ENCODE measurements at places on chromosomes 5 and 9. TPM values are rescaled to one million over a fixed set of nuclear protein-coding genes. Genes with fewer than 3 reads are reported as not detected.

DNA sequence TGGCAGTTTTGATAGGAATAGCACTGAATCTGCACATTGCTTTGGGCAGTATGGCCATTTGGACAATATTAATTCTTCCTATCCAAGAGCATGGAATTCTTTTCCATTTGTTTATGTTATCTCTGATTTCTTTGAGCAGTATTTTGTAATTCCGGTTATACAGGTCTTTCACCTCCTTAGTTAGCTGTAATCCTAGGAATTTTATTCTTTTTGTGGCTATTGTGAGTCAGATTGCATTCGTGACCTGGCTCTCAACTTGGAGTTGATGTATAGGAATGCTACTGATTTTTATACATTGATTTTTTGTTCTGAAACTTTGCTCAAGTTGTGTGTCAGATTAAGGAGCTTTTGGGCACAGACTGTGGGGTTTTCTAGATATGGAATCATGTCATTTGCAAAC lies 24.0 kb downstream of the TMEM161B start:
- H3K27me3 ChIP-seq = no peaks in the 10 kb centered on the region
- no peak overlapping the region for H3K4me3 ChIP-seq
- DNase-seq = no peak
- H3K36me3 ChIP-seq = no peaks in the 10 kb centered on the region
- peaks cover 19% of the 10 kb centered on the region for H3K4me1 ChIP-seq
- H3K27ac ChIP-seq = no peak overlapping the region

DNA sequence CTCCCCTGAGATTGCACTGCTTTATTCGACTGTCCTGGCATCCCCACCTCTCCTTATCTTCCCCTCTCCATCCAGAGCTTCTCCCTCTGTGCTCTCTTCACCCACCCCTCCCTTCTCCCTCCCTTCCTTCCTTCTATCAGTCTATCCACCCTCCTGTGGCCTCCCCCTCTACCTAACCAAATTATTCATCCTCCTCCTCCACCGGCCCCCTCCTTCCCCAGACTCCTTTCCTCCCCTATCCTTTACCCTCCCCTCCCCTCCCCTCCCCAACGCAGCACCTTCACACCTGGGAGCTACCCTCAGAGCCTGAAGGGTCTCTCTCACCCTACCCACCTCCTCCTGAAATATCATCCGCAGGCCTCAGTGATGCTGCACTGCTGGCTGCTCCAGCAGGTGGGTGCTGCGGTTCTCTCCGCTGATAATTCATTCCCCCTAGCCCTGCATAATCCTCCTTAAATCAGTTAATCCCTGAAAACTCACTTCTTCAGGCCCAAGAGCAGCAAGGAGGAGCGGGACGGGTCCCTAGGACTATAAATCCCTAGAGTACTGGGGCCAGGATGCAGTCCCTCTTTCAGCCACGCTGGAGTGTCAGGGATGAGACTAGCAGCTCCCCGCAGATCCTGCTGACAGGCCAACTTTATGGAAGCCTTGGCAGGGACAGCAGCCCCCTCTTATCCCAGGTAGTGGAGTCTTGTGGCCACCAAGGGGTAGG lies 97.8 kb downstream of the PCDH1 start:
- H3K27me3 ChIP-seq = no peaks in the 10 kb centered on the region
- H3K27ac ChIP-seq = no peak overlapping the region
- H3K4me1 ChIP-seq = peaks cover 16% of the 10 kb centered on the region

GRCh38 chr9:98641695-98642094 lies 67.0 kb downstream of the GABBR2 start:
- no peak overlapping the region for H3K27ac ChIP-seq
- peaks cover 22% of the 10 kb centered on the region for H3K27me3 ChIP-seq
- H3K4me1 ChIP-seq = no peaks in the 10 kb centered on the region
- no peaks in the 10 kb centered on the region for H3K36me3 ChIP-seq
- no peak for DNase-seq

DNA sequence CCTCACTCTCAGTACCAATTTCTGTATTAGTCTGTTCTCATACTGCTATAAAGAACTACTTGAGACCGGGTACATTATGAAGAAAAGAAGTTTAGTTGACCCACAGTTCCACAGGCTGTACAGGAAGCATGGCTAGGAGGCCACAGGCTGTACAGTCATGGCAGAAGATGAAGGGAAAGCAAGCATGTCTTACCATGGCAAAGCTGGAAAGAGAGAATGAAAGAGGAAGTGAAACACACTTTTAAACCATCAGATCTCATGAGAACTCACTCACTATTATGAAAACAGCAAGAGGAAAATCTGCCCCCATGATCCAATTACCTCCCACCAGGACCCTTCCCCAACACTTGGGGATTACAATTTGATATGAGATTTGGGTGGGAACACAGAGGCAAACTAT lies 698.8 kb downstream of the CDH9 start:
- no peaks in the 10 kb centered on the region for H3K36me3 ChIP-seq
- H3K27ac ChIP-seq = no peak overlapping the region
- no peak for DNase-seq
- H3K27me3 ChIP-seq = no peaks in the 10 kb centered on the region

GRCh38 chr9:19940811-19941535 lies 152.1 kb upstream of the SLC24A2 start:
- H3K4me3 ChIP-seq = peak overlapping the region; percentile 7
- no peaks in the 10 kb centered on the region for H3K36me3 ChIP-seq
- DNase-seq = no peak
- H3K27me3 ChIP-seq = no peaks in the 10 kb centered on the region

DNA sequence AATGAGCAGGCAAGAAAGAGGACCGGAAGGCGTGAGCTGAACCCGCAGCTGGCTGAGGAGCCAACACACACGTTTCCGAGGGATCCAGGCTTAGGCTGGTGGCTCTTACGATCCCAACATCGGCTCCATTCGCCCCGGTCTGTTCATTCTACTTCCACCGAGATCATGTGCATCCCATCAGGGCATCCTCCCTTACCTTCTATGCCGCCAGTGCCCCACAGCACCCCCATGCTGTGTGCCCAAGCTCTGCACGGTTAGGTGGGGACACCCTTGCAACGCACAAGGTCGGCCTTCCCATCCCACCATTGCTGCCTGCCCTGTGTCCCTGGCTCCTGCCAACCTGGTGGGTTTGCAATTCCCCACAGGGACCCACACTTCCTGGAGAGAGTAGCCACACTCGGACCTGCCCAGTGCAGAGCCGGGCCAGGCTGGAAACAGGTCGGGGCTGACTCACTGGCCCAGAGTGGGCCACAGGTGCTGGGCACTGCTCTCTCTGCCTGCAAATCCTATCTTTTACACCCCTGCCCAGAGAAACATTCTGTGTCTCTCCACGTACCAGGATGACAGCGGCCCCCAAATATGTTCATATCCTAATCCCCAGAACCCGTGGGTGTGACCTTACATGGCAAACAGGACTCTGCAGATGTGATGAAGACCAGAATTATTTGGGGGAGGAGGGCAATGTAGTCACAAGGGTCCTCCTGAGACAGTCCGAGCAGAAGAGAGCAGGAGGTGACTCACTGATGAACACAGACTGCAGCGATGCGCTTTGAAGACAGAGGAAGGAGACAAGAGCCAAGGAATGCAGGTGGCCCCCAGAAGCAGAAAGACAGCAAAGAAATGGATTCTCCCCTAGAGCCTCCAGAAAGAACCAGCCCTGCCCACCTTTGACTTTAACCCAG lies 182.2 kb downstream of the AUH start:
- no peaks in the 10 kb centered on the region for H3K36me3 ChIP-seq
- H3K4me1 ChIP-seq = no peaks in the 10 kb centered on the region
- no peak for DNase-seq
- H3K27me3 ChIP-seq = no peaks in the 10 kb centered on the region

POU4F3 gene
- total RNA-seq = not detected

- DNase-seq = no peak
- no peak overlapping the region for H3K4me3 ChIP-seq
- H3K36me3 ChIP-seq = no peaks in the 10 kb centered on the region
These were observed 13.2 kb upstream of the TLX3 start for GRCh38 chr5:171295801-171296200.

TMEM167A gene
- total RNA-seq = 98.8 TPM

- H3K27ac ChIP-seq = no peak overlapping the region
- no peaks in the 10 kb centered on the region for H3K36me3 ChIP-seq
- H3K27me3 ChIP-seq = no peaks in the 10 kb centered on the region
- H3K4me3 ChIP-seq = no peak overlapping the region
- H3K4me1 ChIP-seq = peaks cover 16% of the 10 kb centered on the region
These were observed 43.5 kb downstream of the LPAR1 start for GRCh38 chr9:110994771-110995241.

GRCh38 chr5:1406681-1407640 lies 38.3 kb downstream of the SLC6A3 start:
- peak overlapping the region; percentile 27 for H3K27ac ChIP-seq
- no peaks in the 10 kb centered on the region for H3K36me3 ChIP-seq
- no peak overlapping the region for H3K4me3 ChIP-seq
- H3K27me3 ChIP-seq = peaks cover 22% of the 10 kb centered on the region

DNA sequence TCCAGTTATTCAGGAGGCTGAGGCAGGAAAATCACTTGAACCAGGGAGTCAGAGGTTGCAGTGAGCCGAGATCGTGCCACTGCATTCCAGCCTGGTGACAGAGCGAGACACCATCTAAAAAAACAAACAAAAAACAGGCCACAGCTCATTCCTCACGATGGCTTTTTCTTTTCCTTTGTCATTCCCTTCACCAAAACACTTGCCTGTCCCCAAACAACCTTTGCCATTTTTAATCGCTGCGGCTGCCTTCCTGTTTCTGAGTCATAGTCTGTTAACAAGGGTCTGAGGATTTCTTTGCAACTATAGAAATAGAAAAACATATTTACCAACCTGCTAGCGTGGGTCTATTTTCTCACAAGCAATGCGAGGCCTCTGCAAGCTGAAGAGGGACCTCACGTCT lies 123.0 kb upstream of the FSTL4 start:
- H3K4me1 ChIP-seq = peaks cover 4% of the 10 kb centered on the region
- H3K27ac ChIP-seq = no peak overlapping the region
- no peaks in the 10 kb centered on the region for H3K36me3 ChIP-seq

SH3GLB2 gene
- 76.1 TPM for total RNA-seq

PDLIM7 gene
- total RNA-seq = 129 TPM

HRH2 gene
- 1.7 TPM for total RNA-seq

- DNase-seq = no peak
- peaks cover 9% of the 10 kb centered on the region for H3K27me3 ChIP-seq
- peaks cover 39% of the 10 kb centered on the region for H3K4me1 ChIP-seq
These were observed 84.2 kb upstream of the IER5L start for GRCh38 chr9:129262261-129262660.

ADRA1B gene
- total RNA-seq = 0.32 TPM

PCDHA1 gene
- 0.07 TPM for total RNA-seq

GRCh38 chr5:150000990-150001659 lies 586 bp downstream of the HMGXB3 start:
- H3K36me3 ChIP-seq = peaks cover 2% of the 10 kb centered on the region
- peaks cover 33% of the 10 kb centered on the region for H3K4me1 ChIP-seq
- no peaks in the 10 kb centered on the region for H3K27me3 ChIP-seq
- DNase-seq = peak; percentile 6
- peak overlapping the region; percentile 95 for H3K4me3 ChIP-seq

MEF2C gene
- total RNA-seq = 46.0 TPM

DNA sequence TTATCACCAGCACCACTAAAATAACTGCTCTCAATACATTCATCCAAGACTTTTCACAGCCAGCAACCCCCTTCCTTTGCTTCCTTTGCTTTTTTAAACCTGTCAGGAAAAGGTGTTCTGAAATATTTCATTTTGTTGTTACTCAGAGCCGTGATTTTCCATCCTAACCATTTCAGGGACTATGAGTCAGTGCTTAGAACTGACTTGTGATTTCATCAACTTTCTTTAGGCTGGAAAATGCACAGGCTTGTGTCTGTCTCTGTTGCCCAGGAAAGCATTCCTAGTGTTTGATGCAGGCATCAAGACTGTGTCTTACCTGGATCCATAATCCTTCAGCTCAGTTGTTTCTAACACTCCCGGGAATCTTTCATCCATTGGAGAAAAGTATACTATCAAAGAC lies 805.6 kb downstream of the BRINP1 start:
- DNase-seq = no peak
- H3K4me3 ChIP-seq = no peak overlapping the region
- no peaks in the 10 kb centered on the region for H3K4me1 ChIP-seq
- H3K36me3 ChIP-seq = no peaks in the 10 kb centered on the region
- peaks cover under 1% of the 10 kb centered on the region for H3K27me3 ChIP-seq

Data from neural crest cell (in vitro differentiated cells).